ENCODE measurements at places on chromosomes 3 and 15.

- no peak for DNase-seq
These were observed 102.9 kb upstream of the KLF13 start for GRCh38 chr15:31223478-31224350.

DNA sequence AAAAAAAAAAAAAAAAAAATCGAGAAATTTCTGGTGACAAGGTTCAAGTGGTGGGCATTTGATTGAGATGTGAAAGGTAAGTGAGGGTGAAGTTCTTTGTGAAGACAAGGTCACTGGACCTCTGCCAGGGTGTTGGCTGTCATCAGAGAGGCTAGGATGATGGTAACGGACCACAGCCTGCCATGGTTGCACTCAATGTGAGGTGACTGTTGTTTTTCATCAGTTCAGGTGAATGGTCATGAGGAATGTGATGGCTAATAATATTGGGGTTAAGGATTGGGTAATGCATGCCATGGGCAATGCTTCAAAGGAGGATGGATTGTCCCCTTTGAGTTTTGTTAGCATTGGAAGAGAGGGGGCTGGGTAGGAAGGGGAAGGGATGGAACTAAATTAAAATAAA, 4.3 kb upstream of the ALPK3 start:
- no peak for DNase-seq

DNA sequence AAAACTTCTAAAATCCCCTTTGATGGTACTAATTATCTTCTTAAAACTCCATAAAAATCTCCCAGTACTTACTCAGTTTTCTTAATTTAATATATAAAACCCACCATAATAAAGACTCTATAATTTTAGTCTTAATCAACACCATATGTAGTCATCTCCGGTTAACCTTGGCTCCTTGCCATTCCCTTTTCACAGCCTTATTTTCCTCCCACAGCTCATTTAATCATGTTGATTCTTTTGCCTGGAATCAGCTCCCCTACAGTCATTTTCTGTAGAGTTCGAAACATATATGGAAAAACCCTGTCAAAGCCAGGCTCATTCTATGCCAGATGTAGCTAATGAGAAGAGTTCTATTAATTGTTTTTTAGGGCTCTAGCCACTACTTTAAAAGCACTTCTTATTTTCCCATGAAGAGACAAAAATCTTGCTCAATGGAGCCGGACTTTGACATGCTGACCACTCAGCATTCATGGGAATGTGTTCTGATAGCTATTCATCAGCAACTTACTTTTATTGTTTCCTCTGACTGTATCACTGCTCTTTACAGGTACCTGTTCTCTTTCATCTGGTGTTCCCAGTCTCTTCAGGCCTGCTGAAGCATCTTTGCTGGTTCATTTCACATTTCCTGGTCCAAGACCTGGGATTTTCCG, 573.4 kb downstream of the NAALADL2 start:
- no peak for DNase-seq

GRCh38 chr3:36765104-36765503, 751 bp upstream of the DCLK3 start:
- DNase-seq: no peak

DNA sequence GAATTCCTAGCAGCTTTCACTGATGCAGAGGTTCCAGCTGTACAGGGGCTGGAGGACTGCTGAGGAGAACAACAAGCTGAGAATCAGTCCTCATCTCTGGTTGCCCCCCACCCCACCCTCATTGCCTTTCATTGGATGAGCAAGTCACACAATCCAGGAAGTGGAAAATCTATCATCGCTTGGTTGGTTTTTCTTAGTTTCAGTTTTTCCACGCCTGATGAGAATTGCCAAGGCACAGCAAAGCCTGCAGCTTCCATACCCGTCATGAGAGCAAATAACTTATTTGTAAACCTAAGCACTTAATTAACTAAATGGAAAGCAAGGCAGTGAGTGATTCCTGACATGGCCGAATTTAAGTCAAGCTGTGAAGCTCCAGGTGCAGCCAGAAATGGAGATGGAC, 21.4 kb upstream of the LIPC start:
- DNase-seq: peak; percentile 19

DNA sequence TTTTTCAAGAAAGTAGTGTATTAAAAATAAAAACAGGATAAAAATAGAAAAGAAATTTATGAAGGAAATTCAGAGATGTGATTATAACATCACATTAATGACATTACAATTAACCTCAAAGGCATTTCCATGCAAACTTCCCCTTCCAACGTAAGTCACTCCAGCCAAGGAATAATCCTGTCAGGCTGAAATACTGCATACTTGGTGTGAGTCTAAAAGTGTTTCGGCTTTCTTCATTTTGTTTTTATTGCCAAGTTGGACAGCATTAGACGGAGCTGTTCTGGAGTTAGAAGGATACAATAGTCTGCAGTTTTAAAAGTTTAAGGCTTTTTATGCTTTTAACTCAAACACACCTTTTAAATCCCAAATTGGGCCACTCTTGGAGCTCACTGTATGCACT, 435.0 kb downstream of the MECOM start:
- DNase-seq: no peak

All from CD8-positive, alpha-beta T cell (primary cell).